T-helper 2 cell treated with Interferon-gamma antibody and Interleukin-4, amounts not matched to agents 5 μg/mL and 100 μg/mL, for 36 hours (primary cell): ENCODE measurements at places on chromosomes 16 and 17.

GRCh38 chr17:51132964-51133319, 12.3 kb upstream of the SPAG9 start:
- H3K4me3 ChIP-seq, result no peak overlapping the region
- DNase-seq, result no peak
- H3K27ac ChIP-seq, result no peak overlapping the region

DNA sequence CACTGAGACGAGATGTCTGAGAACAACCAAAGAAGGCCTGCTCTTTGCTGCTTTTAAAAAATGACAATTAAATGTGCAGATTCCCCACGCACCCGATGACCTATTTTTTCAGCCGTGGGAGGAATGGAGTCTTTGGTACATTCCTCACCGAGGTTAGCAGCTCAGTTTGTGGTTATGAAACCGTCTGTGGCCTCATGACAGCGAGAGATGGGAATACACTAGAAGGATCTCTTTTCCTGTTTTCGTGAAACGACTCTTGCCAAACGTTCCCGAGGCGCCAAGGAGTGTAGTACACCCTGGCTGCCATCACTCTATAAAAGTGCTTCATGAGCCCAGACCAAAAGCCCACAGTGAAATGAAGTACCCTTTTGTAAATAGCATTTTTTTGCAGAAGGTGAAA, 87.8 kb downstream of the CRISPLD2 start:
- H3K27me3 ChIP-seq, result no peaks in the 10 kb centered on the region
- no peaks in the 10 kb centered on the region for H3K36me3 ChIP-seq
- DNase-seq, result no peak
- H3K4me1 ChIP-seq, result no peaks in the 10 kb centered on the region

GRCh38 chr16:53369921-53370320, 64.3 kb upstream of the RBL2 start:
- no peak overlapping the region for H3K27ac ChIP-seq
- peaks cover 34% of the 10 kb centered on the region for H3K27me3 ChIP-seq
- H3K36me3 ChIP-seq, result no peaks in the 10 kb centered on the region
- no peak overlapping the region for H3K4me3 ChIP-seq

GRCh38 chr17:4436381-4436780, 2.6 kb downstream of the SPNS3 start:
- peak overlapping the region; percentile 74 for H3K4me3 ChIP-seq
- H3K27me3 ChIP-seq, result no peaks in the 10 kb centered on the region
- peaks cover 38% of the 10 kb centered on the region for H3K4me1 ChIP-seq
- DNase-seq, result peak; percentile 10

- H3K4me1 ChIP-seq, result peaks cover 6% of the 10 kb centered on the region
- no peak overlapping the region for H3K27ac ChIP-seq
- no peak overlapping the region for H3K4me3 ChIP-seq
- H3K27me3 ChIP-seq, result peaks cover 12% of the 10 kb centered on the region
These were observed 32.3 kb upstream of the GNA13 start for GRCh38 chr17:65088621-65089360.

DNA sequence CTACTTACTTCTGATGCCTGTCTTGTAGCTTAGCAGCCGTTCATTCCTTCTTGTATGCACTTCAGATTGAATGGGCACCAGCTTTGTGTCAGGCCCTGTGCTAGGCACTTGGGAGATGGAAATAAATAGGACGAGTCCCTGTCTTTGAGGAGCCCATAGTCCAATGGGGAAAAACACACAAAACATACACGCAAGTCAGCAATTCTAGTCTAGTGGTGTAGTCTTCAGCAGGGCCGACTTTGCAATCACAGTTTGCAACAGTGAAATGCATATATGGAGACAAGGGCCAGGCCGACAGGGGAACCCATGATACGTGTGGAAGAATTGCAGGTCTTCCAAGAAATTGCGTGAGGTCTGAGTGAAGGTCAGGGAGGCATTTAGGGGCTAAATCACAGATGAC, 262.6 kb downstream of the MAF start:
- no peaks in the 10 kb centered on the region for H3K4me1 ChIP-seq
- no peak overlapping the region for H3K27ac ChIP-seq
- DNase-seq, result no peak

- no peaks in the 10 kb centered on the region for H3K36me3 ChIP-seq
- H3K4me1 ChIP-seq, result no peaks in the 10 kb centered on the region
- H3K4me3 ChIP-seq, result no peak overlapping the region
These were observed 393.8 kb upstream of the KIF2B start for GRCh38 chr17:53428913-53429312.

- H3K4me1 ChIP-seq, result no peaks in the 10 kb centered on the region
- no peak overlapping the region for H3K4me3 ChIP-seq
- no peaks in the 10 kb centered on the region for H3K27me3 ChIP-seq
- no peak for DNase-seq
- no peak overlapping the region for H3K27ac ChIP-seq
These were observed 158.3 kb upstream of the KCNJ16 start for GRCh38 chr17:69916761-69917160.

DNA sequence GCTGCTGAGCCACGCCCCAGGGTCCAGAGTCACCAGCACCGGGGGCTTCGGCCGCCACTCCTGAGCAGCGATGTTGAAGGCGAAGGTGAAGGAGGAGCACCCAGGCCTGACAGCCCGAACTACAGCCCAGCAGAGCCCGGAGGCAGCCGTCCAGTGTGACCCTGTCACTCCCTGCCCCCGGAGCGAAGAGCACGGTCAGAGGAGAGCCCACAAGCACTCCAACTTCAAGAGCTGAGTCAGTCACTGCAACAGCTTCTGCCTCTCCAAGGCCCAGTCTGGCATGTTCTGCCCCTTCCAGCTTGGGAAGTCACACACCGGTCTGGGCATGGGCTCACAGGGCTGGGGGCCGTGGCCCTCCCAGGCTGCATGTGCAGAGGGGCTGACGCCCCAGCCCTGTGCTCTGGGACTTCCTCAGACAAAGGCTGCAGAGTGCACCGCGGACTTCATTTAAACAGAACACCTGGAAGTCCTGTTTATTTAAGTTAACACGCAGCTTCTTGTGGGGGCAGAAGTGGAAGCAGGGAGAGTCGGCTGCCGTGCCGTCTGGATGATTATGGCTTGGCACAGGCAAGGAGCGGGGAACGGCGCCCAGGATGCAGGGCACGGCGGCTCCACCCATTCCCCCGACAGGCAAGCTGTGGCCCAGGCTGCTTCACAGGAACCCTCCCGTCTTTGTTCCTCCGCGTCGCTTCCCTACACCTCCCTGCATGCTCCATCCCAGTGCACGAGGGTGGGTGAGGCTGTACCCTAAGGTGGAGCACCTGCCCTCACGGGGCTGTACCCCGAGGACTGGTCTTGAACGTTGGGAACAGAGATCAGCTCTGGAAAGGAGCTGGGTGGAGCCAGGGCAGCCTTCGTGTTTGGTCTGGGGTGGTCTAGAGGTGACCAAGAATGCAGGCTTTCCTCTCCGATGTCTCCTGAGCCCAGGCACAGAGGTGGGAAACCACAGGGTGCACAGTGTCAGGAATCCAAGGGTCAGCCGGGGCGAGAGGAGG, 68.9 kb upstream of the METRNL start:
- H3K4me1 ChIP-seq, result peaks cover 3% of the 10 kb centered on the region
- H3K36me3 ChIP-seq, result peaks cover 9% of the 10 kb centered on the region
- H3K27me3 ChIP-seq, result no peaks in the 10 kb centered on the region

- H3K27me3 ChIP-seq, result no peaks in the 10 kb centered on the region
- peaks cover 37% of the 10 kb centered on the region for H3K36me3 ChIP-seq
- DNase-seq, result peak; percentile 100
These were observed at the start of the genes GLYR1 and UBN1 for GRCh38 chr16:4846901-4847773. TSS of gene GLYR1 (minus strand) at chr16:4847288. CDS start at chr16:4847265, 23 bp downstream. TSS of gene UBN1 (plus strand) at chr16:4847481. CDS start at chr16:4852918, 5,437 bp downstream.

DNA sequence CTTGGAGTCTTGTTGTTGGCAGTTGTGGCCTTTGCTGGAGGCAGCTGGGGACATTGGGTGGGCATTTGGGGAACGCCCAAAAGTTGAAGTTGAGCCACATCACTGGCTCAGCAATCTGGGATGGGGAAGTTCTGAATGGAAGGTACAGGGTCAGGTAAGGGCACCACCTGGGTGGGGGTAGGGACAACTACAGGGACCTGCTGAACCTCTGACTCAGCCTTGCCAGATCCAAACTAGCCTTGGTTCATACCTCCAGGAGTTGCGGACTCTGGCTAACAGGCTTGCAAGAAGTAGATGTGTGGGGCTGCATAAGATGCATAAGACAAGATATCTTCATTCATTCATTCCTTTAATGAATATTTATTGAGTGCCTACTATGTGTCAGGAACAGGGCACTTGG, 16.0 kb downstream of the FMNL1 start:
- peaks cover 65% of the 10 kb centered on the region for H3K36me3 ChIP-seq
- H3K27me3 ChIP-seq, result no peaks in the 10 kb centered on the region
- no peak overlapping the region for H3K4me3 ChIP-seq
- peaks cover 29% of the 10 kb centered on the region for H3K4me1 ChIP-seq
- DNase-seq, result no peak

- H3K4me3 ChIP-seq, result no peak overlapping the region
- H3K27me3 ChIP-seq, result peaks cover 4% of the 10 kb centered on the region
- DNase-seq, result no peak
- peaks cover 12% of the 10 kb centered on the region for H3K4me1 ChIP-seq
- H3K27ac ChIP-seq, result no peak overlapping the region
- H3K36me3 ChIP-seq, result no peaks in the 10 kb centered on the region
These were observed 84.8 kb upstream of the TBC1D3K start for GRCh38 chr17:37839196-37839978.

- no peaks in the 10 kb centered on the region for H3K27me3 ChIP-seq
- peaks cover 7% of the 10 kb centered on the region for H3K36me3 ChIP-seq
- DNase-seq, result no peak
These were observed 344.4 kb upstream of the ASIC2 start for GRCh38 chr17:33637534-33637933.

- H3K4me3 ChIP-seq, result no peak overlapping the region
- DNase-seq, result no peak
- H3K4me1 ChIP-seq, result peaks cover 2% of the 10 kb centered on the region
- no peaks in the 10 kb centered on the region for H3K36me3 ChIP-seq
- H3K27me3 ChIP-seq, result peaks cover 18% of the 10 kb centered on the region
These were observed 29.9 kb upstream of the TNRC6C start for GRCh38 chr17:77928519-77929179.
